ENCODE measurements at places on chromosomes 13 and 19.

- H3K27ac ChIP-seq: peak overlapping the region; percentile 24
- no peaks in the 10 kb centered on the region for H3K27me3 ChIP-seq
Measured at GRCh38 chr19:38544569-38545315, 73.0 kb downstream of the MAP4K1 start.

DNA sequence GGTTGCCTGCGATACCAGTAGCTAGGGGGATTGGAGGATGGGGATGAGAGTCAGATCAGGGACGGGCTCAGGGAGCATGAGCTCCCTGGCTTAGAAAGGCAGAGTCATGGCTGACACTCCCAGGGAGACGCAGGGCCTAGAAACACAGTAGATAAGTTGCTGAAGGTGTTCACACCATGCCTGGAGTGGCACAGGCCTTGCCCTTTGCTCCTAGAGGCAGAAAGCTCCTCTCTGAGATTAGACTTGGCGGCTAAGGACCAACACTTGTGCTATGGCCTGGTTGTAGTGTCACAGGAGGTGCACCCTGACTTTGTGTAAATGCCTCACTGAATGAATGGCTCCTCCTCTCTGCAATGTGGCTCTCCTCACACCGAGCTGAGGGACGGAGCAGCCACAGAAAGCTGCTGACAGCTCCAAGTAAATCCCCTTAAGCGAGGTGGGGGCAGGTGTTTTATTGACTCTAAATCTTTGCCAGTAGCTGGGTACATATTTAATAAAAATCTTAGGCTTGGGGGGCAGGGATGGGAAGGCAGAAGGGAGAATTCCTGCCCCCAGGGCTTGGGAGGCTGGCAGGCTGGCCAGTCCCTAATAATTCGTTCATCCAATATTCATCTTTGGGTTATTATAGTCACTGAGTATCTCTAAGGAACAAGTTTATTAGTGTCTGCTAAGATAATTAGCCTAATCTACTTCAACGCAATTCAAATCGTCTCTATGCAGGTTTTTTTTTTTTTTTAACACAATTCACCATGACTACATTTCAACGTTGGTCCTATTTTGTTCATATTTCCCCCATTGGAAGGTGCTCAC lies 54.9 kb downstream of the SIAH3 start:
- no peak for DNase-seq
- no peak overlapping the region for H3K4me3 ChIP-seq
- peaks cover 4% of the 10 kb centered on the region for H3K27me3 ChIP-seq
- H3K36me3 ChIP-seq: no peaks in the 10 kb centered on the region
- H3K4me1 ChIP-seq: peaks cover 18% of the 10 kb centered on the region
- H3K27ac ChIP-seq: no peak overlapping the region

GRCh38 chr13:59801107-59801880 lies 362.4 kb downstream of the DIAPH3 start:
- no peaks in the 10 kb centered on the region for H3K36me3 ChIP-seq
- no peak overlapping the region for H3K4me3 ChIP-seq
- H3K27ac ChIP-seq: no peak overlapping the region
- H3K27me3 ChIP-seq: no peaks in the 10 kb centered on the region
- no peak for DNase-seq

DNA sequence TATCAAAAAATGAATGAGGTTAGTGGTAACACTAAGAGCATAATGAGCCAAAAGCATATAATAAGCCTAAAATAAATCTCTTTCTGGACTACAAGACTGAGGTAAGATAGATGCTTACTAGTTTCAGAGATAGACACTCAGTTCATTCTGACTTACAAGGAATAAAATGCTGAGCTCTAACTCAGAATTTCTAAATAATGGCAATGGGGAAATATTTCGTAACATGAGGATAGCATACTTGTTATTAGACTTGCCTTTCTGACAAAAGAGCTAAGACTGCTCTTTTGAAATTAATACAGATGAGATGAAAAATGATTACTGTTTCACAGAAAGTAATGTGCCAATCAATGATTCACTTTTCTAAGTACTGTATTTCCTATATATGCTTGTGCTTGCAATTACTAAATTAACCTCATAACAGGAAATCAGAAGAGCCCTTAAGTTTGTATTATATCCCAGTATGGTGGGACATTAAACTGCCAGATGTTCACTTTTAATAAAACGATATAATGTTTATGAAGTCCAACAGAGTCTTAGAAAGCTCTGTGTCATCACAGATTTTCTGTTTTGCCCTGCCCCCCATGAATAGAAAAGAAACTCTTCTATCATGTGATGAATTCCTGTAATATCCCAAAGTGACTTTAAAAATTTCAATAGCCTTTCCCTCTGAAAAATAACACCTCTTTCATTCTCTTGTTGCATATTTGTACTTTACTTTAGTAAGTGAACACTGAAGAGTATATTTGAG lies 2771.0 kb upstream of the PCDH20 start:
- no peak for DNase-seq
- no peaks in the 10 kb centered on the region for H3K27me3 ChIP-seq
- H3K36me3 ChIP-seq: no peaks in the 10 kb centered on the region
- H3K4me1 ChIP-seq: no peaks in the 10 kb centered on the region
- H3K27ac ChIP-seq: no peak overlapping the region

- no peak overlapping the region for H3K27ac ChIP-seq
- H3K27me3 ChIP-seq: peaks cover 8% of the 10 kb centered on the region
- peaks cover 8% of the 10 kb centered on the region for H3K4me1 ChIP-seq
- H3K4me3 ChIP-seq: no peak overlapping the region
- no peaks in the 10 kb centered on the region for H3K36me3 ChIP-seq
Measured at GRCh38 chr19:30066781-30067759, 125.0 kb downstream of the URI1 start.

- peaks cover 7% of the 10 kb centered on the region for H3K27me3 ChIP-seq
- no peak overlapping the region for H3K27ac ChIP-seq
- no peaks in the 10 kb centered on the region for H3K4me1 ChIP-seq
- no peak overlapping the region for H3K4me3 ChIP-seq
Measured at GRCh38 chr13:28451482-28452217, 43.3 kb downstream of the FLT1 start.

- no peak overlapping the region for H3K27ac ChIP-seq
- no peaks in the 10 kb centered on the region for H3K4me1 ChIP-seq
- no peaks in the 10 kb centered on the region for H3K36me3 ChIP-seq
- DNase-seq: no peak
Measured at GRCh38 chr13:37450276-37450675, 148.3 kb downstream of the POSTN start.

GRCh38 chr13:110162866-110163658 lies 143.9 kb downstream of the COL4A1 start:
- H3K4me3 ChIP-seq: no peak overlapping the region
- H3K27me3 ChIP-seq: no peaks in the 10 kb centered on the region

DNA sequence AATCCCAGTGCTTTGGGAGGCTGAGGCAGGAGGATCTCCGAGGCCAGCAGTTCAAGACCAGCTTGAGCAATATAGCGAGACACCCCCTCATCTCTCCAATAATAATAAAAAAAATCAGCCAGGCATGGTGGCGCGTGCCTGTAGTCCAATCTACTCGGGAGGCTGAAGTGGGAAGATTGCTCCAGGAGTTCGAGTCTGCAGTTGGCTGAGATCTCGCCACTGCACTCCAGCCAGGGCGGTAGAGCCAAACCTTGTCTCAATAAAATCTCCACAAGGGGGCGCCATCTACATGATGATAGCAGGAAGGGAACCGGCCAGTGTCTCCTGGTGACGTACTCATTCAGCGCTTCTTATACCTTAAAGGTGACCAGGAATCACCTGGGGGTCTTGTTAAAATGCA lies 13.6 kb upstream of the C5AR1 start:
- no peak overlapping the region for H3K4me3 ChIP-seq
- H3K27ac ChIP-seq: no peak overlapping the region
- H3K27me3 ChIP-seq: no peaks in the 10 kb centered on the region
- DNase-seq: peak; percentile 58

- no peaks in the 10 kb centered on the region for H3K27me3 ChIP-seq
- H3K4me3 ChIP-seq: no peak overlapping the region
- no peak for DNase-seq
- peaks cover 25% of the 10 kb centered on the region for H3K36me3 ChIP-seq
Measured at GRCh38 chr19:6253954-6254733, 25.6 kb downstream of the MLLT1 start.

- peaks cover 37% of the 10 kb centered on the region for H3K36me3 ChIP-seq
- no peak for DNase-seq
- H3K27me3 ChIP-seq: no peaks in the 10 kb centered on the region
- H3K4me1 ChIP-seq: peaks cover 13% of the 10 kb centered on the region
- peak overlapping the region; percentile 38 for H3K27ac ChIP-seq
Measured at GRCh38 chr19:34461375-34462100, 20.0 kb upstream of the WTIP start.

DNA sequence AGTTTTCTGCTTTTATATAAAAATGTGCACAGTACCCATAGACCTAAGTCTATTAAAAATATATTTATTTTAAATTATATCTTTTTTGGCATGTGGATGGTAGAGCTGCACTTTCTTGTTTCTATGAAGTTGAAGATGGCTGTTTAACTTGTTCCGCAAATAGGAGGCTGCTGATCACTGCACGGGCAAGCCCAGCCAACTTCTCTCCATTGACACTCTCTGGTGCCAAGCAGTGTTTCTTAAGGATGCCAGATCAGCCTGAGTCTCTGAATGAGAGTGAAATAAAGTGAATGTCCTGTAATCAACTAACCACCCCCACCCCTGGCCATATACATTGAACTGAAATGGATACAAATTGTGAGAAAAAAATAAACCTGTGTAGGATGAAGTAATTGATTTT lies 202.9 kb upstream of the KLHL1 start:
- no peak for DNase-seq
- H3K27me3 ChIP-seq: no peaks in the 10 kb centered on the region
- H3K27ac ChIP-seq: no peak overlapping the region
- no peaks in the 10 kb centered on the region for H3K36me3 ChIP-seq
- peaks cover 15% of the 10 kb centered on the region for H3K4me1 ChIP-seq

DNA sequence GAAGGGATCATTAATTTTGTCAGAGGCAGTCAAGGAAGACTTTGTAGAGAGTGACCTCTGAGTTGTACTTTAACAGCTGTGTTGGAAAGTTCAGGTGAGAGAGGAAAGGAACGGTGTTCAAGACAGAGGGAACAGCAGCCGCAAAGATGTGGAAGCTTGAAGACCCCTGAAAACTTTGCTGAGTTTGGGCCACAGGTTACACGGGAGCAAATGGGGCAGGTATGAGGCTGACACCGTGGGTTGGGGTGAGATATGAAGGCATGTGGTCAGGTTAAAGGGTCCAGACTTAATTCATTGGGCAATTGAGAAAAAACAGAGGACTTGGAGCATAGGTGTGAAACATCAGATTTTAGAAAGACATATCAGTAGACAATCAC lies 72.0 kb upstream of the SERP2 start:
- peaks cover 13% of the 10 kb centered on the region for H3K27me3 ChIP-seq
- H3K27ac ChIP-seq: no peak overlapping the region
- H3K36me3 ChIP-seq: no peaks in the 10 kb centered on the region
- H3K4me1 ChIP-seq: peaks cover 18% of the 10 kb centered on the region

GRCh38 chr13:108070925-108071324 lies 144.4 kb downstream of the LIG4 start:
- no peak overlapping the region for H3K4me3 ChIP-seq
- H3K4me1 ChIP-seq: no peaks in the 10 kb centered on the region
- no peaks in the 10 kb centered on the region for H3K36me3 ChIP-seq

- peaks cover 3% of the 10 kb centered on the region for H3K27me3 ChIP-seq
- peaks cover 15% of the 10 kb centered on the region for H3K4me1 ChIP-seq
- H3K36me3 ChIP-seq: peaks cover 6% of the 10 kb centered on the region
- DNase-seq: no peak
- no peak overlapping the region for H3K4me3 ChIP-seq
Measured at GRCh38 chr13:74018062-74018431, 116.2 kb downstream of the KLF12 start.
